ENCODE measurements at places on chromosomes 16 and 17.

DNA sequence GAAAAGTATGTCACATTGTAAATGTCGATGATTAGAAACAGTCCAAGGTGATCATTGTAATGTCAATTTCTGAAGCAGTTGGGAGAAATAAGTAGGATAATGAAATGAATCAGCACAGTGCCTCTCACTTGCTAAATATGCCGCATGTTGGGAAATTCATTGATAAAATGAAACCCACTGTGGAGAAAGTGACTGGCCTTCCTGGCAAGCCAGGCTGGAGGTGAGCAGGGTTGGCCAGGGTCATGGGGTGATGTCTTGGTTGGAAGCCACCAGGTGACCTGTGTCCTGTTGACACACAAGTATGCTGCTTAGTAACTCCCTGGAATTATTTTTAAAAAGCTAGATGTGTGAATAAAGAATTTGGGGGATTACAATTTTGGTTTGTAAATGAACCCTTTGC lies 14.9 kb upstream of the WNT9B start:
- no peak for DNase-seq

DNA sequence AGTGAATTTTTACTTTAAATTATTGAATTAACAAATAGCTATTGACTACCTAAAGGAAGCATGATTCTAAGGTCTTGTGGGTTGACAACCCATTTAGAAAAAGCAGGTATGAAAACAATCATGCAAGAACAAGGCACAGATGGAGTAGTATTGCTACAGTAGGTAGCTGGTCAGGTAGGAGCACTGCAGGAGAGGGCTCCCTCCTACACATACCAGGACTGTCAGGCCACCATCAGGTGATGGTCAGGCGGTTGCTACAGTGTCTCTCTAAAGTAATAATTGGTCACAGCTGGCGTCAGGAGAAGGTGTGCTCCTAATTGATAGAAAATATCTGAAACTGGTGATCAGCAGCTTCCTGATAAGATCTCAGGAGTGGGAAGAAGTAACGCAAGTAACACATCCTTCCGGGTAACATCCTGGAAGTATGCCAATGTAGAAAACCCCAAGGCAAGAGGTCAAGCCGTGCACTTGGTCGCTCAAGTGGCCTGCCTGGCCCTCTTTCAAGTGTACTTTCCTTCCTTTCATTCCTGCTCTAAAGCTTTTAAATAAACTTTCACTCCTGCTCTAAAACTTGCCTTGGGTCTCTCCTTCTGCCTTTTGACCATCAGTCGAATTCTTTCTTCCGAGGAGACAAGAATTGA lies 486.5 kb downstream of the TMEM114 start:
- no peak for DNase-seq

- DNase-seq = no peak
Measured at GRCh38 chr17:28249706-28250105, 69.3 kb upstream of the TMEM97 start.

DNA sequence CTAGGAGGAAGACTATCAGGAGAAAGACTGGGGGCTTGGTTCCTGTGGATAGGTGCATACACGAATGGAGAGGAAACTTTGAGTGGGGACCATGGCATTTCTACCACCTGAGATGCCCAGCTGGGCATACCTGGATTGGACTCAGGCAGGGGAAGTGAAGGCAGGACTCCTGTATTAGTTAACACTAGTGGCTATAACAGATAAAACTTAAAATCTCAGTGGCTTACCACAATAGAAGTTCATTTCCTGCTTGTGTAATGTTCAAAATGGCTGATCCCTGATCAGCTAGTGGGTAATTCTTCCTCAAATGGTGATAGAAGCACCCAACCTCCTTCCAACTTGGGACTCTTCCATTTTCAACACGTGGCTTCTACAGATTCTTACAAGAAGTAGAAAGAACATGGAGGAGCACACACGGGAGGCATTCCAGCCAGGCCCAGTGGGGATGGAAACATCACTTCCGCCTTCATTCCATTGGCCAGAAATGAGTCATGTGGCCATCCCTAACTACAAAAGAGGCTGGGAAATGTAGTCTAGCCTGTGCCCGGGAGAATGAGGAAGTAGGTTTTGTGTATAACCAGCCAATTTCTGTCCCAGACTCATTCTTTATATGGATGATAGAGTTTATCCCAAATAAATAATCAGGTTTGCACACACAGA lies 112.1 kb downstream of the UTP18 start:
- DNase-seq = peak; percentile 73

DNA sequence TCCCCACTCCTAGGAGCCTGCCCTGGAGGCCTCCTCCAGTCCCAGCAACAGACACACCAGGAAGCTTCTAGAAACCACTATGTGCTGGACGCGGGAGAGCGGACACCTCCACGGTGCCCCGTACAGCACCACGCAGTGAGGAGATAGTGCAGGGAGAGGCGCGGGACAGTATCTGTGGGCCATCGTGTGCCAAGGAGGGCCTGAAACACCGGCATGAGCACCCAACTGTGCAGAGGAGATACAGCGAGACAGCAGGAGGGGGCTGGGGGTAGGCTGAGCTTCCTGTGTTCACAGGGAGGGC lies 57.7 kb downstream of the ZNF778 start:
- no peak for DNase-seq

All from C1 segment of cervical spinal cord (tissue), 14 donors.